DMS153 (cell line): ENCODE measurements at places on chromosomes 3 and 15.
A peak's percentile ranks its signal among the peaks of the same experiment; 100 is the strongest.

DNA sequence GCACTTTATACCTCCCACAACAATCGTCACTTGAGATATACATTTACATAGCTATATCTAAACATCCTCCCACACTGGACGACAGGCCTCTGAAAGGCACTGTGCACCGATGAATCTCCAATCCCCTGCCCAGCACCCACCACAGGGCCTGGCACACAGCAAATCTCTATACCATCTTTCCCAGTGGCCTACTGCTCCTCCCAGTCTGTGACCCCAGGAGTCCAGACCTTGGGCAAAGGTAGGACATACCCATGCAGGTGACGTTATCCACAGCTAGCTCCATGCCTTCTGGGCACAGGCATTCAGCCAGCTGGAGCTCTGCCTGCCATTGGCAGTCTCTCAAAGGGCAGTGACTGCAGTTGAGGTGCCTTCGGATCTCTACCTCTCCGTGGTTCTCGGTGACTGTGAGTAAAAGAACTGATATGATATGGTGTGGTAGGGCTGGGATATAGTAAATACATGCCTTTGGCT is 5.8 kb downstream of the LTK start:
- no peak for DNase-seq

DNA sequence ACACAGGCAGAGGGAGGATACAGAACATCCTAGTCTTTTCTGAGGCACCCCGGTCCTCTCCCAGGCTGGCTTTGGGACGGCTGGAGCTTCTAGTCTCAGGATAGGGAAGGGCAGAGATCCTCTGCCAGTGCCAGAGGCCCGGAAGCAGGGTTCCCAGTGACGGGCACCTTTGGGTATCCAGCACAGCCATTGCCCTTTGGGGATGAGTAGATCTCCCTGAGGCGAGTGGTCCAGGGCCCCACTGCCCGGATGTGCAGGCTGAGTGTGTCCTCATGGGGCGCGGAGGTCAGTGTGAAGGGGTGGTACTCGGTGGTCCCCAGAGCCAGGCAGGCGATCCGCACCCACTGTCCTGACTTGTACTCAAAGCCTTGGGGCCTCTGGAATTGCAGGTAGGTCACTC is 18.3 kb downstream of the DUOX2 start:
- no peak for DNase-seq

- DNase-seq, result no peak
These were observed 47.5 kb upstream of the TRIM42 start for GRCh38 chr3:140630366-140630765.

DNA sequence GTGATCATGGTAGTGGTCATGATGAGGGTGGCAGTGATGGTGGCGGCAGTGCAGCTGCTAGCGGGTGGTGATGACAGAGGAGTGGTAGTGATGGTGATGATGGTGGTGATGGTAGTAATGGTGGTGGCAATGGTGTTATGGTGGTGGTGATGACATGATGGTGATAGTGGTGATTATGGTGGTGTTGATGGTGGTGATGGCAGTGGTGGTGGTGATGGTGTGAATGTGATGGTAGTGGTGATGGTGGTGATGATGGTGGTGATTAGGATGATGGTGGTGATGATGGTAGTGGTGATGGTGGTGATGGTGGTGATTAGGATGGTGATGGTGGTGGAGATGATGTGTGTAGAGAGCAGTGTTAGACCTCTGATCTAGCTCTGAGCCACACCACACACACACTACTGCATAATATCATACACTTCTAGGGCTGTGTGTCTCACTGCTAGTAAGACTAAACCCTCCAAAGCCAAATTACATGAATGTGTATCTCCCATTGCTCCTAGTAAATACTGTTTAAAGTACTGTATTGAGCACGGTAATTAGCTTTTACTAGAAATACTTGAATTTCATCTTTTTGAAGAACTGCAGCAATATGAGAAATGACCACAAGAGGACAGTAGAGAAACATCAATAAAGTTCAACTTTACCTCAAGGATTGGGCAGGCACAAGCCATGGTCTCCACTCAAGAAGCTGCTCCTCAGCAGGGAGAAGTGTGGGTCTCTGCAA is 28.8 kb downstream of the TMED3 start:
- DNase-seq, result no peak

- no peak for DNase-seq
These were observed 256.5 kb upstream of the NECTIN3 start for GRCh38 chr3:110815008-110815583.

DNA sequence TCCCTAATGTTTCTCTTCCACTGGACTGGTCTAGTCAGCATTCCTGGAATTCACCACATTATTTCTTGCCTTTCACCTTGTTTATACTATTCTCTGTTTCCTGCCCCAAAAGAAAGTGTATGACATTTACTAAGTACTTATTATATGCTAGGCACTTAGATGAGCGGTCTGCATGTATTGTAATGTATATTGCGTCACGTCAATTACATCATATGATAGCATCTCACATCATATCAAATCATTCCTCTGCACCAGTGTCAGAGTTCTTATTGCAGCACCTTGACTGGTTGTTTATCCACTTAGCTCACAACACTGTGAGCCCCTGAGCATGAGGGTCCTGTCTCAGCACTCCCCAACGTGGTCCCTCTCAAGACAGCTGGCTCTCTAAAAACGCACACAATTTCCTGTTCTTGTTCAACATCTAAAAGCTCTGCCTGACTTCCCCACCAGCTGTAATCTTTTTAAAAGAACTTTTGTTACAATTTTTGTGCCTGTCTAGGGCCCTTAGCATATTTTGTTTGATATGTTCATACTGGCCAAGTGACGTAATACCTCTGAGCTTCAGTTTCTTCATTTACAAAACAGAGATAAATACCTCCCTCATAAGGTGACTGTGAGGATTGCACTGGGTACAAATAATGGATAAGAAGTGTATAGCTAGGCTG is 58.8 kb downstream of the ARHGAP31 start:
- DNase-seq, result no peak

DNA sequence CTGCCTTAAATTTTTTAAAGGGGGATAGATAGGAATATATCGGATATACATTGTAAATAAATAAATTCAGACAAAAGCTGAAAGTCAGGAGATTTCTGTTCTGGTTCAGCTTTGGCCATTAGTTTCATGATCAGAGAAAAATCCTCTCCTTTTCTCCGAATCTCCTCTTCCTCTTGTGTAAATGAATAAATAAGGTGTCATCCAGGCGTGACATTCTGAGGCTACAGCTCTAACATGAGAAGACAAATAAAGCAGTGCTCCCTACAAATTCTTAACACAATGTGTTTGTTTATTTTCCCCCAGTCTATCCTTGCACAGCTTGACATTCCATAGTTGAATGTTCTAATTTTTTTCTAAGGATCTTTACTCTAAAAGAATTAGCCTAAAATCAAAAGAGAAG is 9.4 kb upstream of the MB21D2 start:
- no peak for DNase-seq

DNA sequence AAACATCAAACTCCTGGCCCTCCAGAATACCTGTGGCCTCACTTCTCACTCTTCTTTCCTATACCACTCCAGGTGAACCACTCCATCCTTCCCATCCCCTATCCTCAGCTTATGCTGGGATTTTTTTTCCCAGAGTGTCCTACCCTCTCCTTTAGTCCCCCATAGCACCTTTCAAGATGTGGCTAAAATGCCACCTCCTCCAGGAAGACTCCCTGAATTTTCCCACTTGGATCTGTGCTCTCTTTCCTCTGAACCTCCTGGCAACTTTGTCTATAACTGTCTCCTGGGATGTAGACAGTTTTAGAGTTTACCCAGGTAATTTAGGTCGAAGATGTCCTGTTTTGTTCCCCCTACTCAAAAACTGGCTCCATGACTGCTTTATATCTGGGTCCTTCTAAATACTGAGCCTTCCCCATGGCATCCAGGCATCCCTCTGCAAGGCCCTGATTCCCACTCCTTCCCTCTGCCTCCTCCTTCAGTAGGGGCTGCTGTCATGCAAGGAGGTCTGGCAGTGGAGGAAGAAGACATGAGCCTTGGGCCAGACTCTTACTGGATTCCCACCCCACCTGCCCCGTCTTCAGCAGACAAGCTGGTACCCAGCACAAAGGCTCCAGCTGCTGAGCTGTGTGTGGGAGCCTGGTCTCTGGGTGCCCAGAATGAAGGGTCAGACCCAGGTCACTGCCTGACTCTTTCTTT is 161.5 kb downstream of the SMAD6 start:
- DNase-seq, result no peak

DNA sequence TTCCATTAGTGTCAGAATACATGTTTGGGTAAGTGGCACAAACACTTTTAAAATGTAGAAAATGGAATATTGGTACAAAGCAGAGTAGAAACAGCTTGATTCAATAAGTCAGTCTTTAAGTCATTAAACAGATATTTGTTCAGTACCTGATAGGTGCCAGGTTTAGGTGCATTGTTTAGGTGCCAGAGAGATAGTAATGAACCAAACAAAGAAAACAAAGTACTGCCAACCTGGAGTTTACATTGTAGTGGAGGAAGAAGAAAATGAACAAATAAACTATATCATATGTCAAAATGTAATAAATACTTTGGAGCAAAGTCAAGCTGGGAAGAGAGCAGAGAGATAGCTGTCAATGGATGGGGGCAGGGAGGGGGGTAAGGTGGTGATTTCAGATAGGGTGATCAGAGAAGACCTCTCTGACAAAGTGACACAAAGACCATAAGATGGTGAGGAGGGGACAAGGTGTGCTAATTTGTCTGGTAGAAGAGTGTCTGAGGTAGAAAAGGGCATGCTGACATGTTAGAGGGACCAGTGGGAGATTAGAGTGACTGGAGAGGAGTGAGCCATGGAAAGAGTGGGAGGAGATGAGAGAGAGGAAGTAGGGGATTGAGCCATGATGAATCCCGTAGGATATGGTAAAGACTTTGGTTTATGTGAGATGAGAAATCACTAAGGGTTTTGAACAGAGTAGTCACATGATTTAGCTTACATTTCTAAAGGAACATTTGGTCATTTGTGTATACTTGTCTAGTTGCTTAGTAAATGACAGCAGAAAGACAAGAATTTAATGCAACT is 128.2 kb downstream of the UBE2E2 start:
- DNase-seq, result no peak

DNA sequence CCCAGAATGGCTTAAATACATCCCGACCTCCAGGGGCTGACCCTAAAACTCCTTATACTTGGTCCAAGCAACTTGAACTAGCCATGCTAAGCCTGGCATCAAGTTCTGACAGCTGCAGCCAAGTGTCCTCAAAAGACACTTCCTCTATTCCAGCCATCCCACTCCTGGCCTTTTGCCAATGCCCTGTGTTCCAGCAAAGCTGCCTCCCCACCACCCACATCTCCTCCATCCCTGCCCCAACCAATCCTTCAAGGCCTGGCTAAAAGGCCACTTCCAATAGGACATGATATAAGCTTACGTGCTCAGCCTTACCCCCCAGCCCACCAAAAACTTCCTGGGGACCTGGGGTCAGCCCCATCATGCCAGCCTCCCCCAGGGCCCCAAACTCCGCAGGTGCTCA is 40.9 kb downstream of the SEMA3G start:
- DNase-seq, result no peak

GRCh38 chr15:85897207-85897894 is 102.6 kb upstream of the KLHL25 start:
- no peak for DNase-seq

DNA sequence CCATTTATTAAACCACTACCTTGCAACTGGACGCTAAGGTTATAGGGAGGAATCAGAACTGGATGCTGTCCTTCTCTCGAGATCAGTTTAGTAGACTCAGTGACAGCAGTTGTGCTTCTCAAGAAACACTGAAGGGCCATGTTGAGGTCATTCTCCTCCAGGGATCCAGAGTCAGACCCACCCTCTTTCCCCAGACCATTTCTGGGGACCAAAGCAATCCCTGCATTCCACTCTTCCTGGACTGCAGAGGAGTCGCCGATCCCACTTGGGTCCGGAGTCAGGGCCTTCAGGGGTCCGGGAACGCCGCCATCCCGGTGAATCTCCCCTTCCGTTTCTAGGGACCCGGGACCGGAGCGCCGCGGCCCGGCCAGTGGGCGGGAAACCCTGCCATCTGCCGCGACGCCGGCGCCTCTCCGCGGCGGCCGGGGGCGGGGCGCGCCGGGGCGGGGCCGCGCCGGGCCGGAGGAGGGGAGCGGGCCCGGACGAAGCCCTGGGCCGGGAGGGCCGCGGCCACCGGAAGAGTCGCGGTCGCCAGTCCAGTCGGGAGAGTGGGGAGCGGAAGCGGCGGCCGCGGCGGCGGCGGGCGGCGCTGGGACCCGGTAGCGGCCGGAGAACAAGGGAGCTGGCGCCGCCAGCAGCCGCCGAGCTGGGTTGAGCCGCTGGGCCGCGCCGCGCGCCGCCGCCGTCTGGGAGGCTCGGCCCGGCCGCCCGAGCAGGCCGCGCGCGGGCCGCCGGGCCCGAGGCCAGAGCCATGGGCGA is at the start of gene DVL3:
Gene DVL3 (plus strand): TSS at position 493 of the 759 bp plus-strand sequence. CDS start 259 bp downstream, at position 752.
- DNase-seq, result peak; percentile 46

- DNase-seq, result no peak
These were observed 10.8 kb downstream of the EIF2AK4 start for GRCh38 chr15:39944726-39945125.

GRCh38 chr15:88680241-88681001 is 41.6 kb downstream of the ISG20 start:
- DNase-seq, result no peak

- DNase-seq, result no peak
These were observed 32.2 kb downstream of the ATP10A start for GRCh38 chr15:25830844-25831451.

- no peak for DNase-seq
These were observed 1109.1 kb downstream of the OTOL1 start for GRCh38 chr3:162605651-162606204.

- no peak for DNase-seq
These were observed 92.7 kb upstream of the GOLGA8J start for GRCh38 chr15:29990035-29990434.

- peak; percentile 52 for DNase-seq
These were observed 163.7 kb downstream of the PLD1 start for GRCh38 chr3:171646357-171647133.

GRCh38 chr15:80654299-80654698 is 40.8 kb upstream of the ABHD17C start:
- DNase-seq, result no peak

DNA sequence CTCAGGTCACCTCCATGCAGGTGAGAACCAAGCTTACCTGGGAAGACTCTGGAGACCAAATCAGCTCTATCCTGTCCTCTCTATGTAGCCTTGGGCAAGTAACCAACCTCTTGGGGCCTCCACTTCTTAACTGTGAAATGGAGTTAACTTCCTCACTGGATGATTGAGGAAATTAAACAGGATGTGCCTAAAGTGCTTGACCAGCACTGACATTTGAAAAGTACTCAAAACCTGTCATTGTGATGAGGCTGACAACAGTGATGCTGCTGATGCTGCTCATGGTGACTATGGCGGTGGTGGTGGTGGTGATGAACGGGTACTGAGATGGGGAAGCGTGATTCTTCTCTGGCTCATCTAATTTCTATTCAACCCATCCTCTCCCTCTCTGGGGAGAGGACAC is 22.3 kb downstream of the VIPR1 start:
- DNase-seq, result no peak

GRCh38 chr3:149604125-149604875 is 53.5 kb downstream of the WWTR1 start:
- no peak for DNase-seq
